ENCODE measurements at places on chromosomes 12 and 14.

DNA sequence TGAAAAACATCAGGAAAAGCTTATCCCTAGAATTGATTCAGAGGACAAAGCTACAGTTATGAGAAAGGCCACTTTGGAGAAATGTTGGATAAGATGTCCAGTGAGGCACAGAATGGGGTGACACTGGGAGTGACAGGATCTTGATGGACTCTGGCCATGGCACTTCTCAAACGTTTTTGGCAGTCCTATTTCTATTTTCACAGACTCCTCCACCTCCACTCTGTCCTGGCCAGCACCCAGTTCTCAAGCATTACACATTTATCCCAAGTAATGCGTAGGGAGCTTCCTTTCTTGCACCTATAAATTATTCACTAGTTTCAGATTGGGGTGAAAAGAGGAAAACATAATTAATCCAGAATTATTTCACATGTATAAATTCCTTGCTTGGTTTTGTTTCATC, 727.3 kb downstream of the NRXN3 start:
- no peak for DNase-seq

GRCh38 chr12:129339336-129339735, 486.1 kb downstream of the GLT1D1 start:
- no peak for DNase-seq

GRCh38 chr14:68395604-68396003, 397.3 kb downstream of the ZFP36L1 start:
- DNase-seq: no peak

DNA sequence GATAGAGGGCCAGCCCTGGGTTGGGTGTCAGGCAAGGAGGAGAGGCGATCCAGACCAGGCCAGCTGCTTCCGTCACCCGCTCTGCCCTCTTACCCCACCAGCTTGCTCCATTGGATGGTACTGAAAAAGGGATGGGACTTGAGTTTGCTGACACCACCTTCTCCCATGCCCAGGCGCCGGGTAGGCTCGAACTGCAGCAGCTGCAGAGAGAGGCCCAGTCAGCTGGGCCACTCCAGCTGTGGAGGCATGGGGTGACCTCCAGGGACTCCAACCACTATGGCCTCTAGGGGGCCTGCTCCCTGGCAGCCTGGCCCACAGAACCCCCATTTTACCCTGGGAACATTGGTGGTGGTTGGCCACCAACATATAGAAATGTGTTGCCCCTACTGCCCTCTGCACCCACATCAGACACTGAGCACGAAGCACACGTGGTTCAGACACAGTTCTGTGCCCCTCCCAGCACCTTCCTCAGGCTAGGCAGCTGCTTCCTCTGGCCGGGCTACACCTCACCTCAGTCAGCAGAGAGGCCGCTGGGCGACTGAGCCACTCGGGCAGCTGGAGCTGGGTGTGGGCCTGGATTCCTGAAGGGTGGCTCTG, 16.0 kb downstream of the RPS6KL1 start:
- peak; percentile 74 for DNase-seq

- no peak for DNase-seq
Observed at GRCh38 chr12:122691566-122691965, 11.6 kb downstream of the HCAR2 start.

DNA sequence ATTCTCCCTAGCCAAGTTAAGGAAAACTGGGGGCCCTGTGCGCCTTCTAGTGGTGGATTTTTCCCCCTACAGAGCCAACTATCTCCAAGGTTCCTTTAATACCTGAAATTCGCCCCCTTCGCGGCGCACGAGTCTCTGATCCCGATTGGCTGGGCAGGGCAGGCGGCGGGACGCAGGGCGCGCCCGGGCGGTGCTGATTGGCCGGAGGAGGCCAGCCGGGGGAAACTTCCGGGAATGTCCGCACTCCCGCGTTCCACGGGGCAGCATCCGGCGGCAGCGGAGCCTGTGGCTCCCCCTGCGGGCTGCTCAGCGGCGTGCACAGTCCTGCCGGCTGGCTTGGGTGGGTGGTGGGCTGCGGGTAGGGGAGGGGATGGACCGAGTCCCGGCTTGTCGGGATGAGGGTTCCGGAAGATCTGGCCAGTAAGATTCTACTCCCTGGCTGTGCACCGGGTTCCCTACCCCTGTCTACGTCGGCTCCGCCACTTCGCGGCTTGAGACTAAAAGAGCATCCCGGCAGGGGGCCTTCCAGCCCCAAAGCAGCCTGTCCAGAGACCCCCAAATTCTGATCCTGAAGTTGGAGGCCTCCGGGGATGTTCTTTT, at the start of gene NABP2:
Gene NABP2 (plus strand): TSS at position 241 of the 600 bp plus-strand sequence. CDS start 515 bp downstream, outside the sequence.
- peak; percentile 99 for DNase-seq

DNA sequence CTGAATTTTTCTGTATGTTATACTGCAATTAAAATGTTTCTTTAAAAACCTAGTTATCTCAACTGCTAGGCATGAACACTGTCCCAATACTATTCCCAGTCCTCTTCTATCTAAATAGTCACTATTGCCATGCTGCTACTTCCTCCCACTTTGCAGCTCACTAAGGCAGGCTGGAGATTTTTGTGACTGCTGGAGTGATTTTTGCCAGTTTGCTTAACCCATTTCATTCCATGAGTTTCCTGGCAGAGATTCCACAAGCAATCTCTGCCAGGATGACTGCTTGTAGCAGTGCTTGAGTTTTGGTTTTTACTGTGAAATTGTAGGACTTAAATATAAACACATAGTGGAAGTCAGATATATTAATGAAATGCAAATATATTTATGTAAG, 80.8 kb downstream of the BHLHE41 start:
- no peak for DNase-seq

GRCh38 chr14:74204491-74204890, 34.8 kb upstream of the VSX2 start:
- DNase-seq: no peak

DNA sequence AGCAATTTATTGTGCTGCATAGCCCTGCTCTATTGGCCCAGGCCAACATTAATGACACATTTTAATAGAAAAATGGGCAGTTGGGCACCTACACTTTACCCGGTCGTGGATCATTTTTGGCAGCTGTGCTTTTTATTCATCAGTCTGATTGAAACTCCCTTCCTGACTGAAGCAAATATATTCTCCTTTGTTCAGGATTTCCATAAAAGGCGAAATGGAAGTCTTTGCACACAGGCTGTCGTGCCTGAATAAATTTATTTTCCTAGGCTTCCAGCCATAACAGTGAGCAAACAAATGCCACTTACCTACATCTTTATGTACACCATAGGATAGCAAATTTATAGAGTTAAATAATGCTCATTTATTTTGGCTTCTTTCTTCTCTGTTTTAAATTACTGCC, 480.7 kb upstream of the DCN start:
- no peak for DNase-seq

- DNase-seq: no peak
Observed at GRCh38 chr12:43841253-43841652, 5.4 kb downstream of the TMEM117 start.

DNA sequence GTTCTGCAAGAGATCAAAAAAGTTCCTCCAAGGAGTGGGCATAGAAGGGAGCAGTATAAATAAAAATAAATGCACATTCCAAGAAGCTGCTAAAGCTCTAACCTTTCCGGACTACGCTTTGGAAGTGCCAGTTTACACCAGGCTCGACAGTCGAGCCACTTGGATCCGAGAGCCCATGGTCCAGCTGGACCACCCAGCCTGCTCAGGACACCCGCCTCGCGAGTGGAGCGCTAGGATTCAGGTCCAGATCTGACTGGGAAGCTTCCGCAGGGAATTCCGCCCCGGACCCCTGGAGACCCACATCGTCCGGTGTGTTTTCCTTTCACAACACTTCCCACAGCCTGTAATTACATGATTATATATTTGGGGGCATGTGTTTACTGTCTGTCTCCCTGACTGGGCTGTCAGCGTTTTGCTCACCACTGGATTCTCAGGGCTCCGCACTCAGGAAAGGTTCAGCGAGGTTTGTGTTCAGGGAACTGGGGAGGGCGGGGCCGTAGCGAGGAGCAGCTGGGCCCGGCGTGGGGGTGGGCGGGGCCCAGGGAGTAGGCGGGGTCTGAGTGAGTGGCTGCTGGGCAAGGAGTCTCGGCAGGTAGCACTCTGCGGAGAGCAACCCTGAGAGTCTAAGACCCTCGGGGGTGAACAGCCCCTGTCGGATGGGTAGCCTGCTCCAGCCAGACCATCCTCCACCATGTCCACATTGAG, 52.3 kb upstream of the TMEM263 start:
- DNase-seq: peak; percentile 85

GRCh38 chr14:20184181-20184580, 6.5 kb upstream of the OR11G2 start:
- no peak for DNase-seq

- no peak for DNase-seq
Observed at GRCh38 chr14:99040711-99041110, 231.3 kb downstream of the BCL11B start.

DNA sequence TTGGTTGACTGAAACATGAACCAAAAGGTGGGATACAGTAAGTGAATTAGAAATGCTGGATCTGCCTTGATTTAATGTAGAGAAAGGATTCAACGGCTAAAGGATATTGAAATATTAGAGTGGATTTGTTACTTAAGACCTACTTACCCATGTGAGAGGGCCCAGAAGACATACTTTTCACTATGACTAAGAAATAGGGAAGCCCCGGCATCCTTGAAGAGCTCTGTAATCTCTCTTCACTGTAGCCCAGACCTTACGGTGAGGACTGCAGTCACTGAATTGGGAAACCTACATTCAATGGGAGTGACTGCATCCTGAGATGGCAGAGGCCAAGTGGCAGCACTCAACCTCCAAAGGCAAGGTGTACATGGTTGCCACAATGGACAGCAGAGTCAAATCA, 52.5 kb downstream of the KANSL2 start:
- no peak for DNase-seq

- DNase-seq: no peak
Observed at GRCh38 chr14:77143071-77143470, 1.5 kb upstream of the ZDHHC22 start.

DNA sequence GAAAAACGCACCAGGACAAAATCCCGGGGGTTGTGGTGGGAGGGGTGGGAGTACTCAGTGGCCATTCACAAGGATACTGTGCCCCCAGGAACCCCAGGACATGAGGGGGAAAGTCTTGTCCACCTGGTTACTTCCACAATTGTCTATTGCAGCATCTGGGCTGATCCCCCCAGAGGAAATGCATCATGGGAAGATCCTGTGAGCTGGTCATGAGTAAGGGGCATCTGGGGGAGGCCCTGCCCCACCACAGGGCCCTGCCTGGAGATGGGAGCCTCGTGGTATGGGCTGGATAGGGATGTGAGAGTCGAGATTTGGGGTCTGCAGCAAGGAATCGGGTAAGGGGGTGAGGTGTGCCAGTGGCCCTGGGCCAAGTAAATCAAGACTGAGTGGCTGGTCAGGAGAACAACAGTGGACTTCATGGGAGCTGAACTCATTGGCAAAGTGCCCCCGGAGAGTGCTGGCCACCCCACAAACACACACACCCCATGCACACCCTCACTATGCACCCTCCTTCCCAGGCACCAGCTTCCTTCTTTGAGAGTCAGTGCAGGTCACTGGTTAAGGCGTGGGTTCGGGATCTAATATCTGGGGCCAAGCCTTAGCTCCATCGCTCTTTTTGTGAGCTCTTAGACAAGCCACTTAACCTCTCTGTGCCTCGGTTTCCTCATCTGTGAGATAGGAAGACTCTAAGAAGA, 3.0 kb upstream of the SERPINA1 start:
- no peak for DNase-seq

GRCh38 chr12:54026640-54027441, 1.4 kb upstream of the HOXC6 start:
- peak; percentile 55 for DNase-seq

GRCh38 chr14:24992624-24993360, 57.2 kb downstream of the STXBP6 start:
- no peak for DNase-seq

DNA sequence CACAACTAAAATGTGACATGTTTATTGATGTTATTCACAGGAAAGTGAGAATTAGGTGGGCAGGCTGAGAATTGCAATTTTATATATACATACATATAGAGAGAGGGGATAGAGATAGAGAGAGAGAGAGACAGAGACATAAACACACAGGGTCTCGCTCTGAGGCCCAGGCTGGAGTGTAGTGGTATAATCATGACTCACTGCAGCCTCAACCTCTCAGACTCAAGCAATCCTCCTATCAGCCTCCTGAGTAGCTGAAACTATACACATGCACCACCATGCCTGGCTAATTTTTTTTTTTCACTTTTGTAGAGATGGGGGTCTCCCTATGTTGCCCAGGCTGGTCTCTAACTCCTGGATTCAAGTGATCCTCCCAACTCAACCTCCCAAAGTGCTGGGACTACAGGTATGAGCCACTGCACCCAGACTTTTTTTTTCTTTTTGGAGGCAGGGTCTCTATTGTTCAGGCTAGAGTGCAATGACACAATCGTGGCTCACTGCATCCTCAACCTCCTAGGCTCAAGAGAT, 49.1 kb downstream of the R3HDM2 start:
- no peak for DNase-seq

GRCh38 chr12:103392722-103393121, 103.0 kb downstream of the C12orf42 start:
- no peak for DNase-seq

GRCh38 chr12:19674437-19674836, 235.1 kb downstream of the AEBP2 start:
- no peak for DNase-seq

DNA sequence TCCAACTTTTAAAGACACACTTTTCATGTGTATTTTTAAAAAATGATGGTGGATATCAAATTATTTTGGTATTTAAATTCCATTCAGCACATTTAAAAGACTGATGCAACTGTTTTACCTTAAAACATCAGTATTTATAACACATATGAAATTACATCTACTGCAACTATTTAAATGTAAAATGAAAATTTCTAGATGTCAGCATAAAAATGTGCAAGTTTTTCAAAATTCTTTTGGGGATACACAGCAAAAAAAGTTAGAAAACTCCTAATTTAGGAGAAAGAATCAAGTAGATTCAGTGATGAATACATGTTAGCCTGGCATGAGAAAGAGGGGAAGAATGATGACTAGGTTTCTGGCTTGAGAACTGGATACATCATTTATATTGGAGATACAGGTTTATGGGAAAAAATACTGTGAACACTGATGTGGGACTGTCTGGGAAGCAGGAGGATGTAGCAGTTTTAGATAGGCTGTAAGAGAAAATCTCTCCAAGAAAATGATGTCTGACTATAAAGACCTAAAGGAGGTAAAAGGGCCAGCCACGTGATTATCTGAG, 9.2 kb downstream of the SOS2 start:
- DNase-seq: no peak

DNA sequence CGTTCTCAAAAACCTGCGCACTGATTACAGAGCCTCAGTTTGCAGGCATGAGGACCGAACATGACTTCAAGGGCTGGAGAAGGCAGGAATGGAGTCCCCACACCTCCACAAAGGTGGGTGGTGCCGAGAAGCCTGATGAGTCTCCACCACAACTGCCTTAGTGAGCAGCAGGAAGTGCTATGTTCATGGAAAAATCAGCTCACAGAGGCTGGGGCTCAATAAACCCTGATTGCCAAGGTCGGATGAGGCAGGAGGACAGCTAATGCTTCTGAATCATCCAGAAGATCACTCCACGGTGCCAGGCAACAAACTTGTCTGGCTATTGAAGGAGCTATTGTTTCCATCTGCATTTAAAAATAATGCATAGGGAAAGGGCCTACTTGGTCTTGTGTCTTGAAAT, 31.1 kb downstream of the APPL2 start:
- no peak for DNase-seq

- peak; percentile 79 for DNase-seq
Observed at GRCh38 chr12:65602610-65603295, 221.5 kb upstream of the HMGA2 start.

- no peak for DNase-seq
Observed at GRCh38 chr12:42325326-42325652, 605 bp downstream of the ZCRB1 start.

- DNase-seq: no peak
Observed at GRCh38 chr12:99706736-99707473, 59.4 kb downstream of the GARIN6 start.
